ENCODE measurements at places on chromosomes 2 and 18. TPM values are rescaled to one million over a fixed set of nuclear protein-coding genes. Genes with fewer than 3 reads are reported as not detected.

DNA sequence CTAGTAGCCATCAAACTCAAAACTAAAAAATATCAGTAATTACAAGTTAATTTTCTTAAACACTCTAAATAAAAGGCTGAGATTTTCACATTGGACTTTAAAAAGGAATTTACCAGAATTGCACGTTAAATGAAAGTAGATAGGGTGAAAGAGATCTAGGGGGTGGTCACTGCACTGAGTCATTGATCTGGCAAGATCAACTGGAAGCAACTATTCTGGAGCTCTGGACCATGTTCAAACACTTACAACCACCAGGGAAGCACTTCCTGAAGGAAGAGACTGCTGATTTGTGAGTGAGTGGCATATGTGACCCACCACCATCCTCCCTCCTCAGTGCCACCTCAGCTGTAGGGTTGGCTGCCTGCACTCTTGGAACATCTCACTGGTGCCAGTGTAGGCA, 111.8 kb downstream of the UGGT1 start:
- no peak for DNase-seq

DNA sequence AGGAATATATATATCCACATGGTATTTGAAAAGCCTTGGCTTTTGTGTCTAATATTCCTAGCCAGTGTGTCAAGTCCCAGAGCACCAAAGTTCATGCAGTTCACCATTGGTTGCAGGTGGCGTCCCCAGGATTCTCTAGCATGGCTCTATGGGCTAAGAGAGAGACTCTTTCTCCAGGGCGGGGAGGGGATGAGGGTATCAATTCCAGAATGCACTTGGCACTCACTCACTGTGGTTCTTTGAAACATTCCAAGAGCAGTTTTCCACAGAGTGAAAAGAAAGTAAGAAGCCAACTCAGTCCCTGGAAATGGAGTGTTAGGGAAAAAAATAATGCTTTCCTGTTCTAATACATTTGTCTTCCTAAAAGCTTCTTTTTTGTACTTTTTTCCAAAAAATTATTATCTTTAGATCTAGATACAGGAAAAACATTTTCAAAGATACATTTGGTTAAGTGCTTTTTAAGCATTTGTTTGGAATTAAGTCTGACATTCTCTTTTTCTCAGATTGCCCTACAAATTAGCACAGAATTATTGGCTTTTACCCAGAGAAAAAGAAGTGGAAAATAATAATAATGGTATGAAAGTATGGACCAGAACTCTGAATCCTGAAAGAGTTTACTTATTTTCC, 239.9 kb downstream of the PAX3 start:
- no peak for DNase-seq

GRCh38 chr18:46554406-46555080, 102.5 kb downstream of the LOXHD1 start:
- no peak for DNase-seq

GRCh38 chr2:177714704-177715103, 322.1 kb downstream of the AGPS start:
- no peak for DNase-seq

GRCh38 chr18:79416022-79416676, 20.4 kb downstream of the NFATC1 start:
- DNase-seq, result no peak

- DNase-seq, result no peak
Measured at GRCh38 chr2:102707796-102708695, 53.8 kb upstream of the TMEM182 start.

DNA sequence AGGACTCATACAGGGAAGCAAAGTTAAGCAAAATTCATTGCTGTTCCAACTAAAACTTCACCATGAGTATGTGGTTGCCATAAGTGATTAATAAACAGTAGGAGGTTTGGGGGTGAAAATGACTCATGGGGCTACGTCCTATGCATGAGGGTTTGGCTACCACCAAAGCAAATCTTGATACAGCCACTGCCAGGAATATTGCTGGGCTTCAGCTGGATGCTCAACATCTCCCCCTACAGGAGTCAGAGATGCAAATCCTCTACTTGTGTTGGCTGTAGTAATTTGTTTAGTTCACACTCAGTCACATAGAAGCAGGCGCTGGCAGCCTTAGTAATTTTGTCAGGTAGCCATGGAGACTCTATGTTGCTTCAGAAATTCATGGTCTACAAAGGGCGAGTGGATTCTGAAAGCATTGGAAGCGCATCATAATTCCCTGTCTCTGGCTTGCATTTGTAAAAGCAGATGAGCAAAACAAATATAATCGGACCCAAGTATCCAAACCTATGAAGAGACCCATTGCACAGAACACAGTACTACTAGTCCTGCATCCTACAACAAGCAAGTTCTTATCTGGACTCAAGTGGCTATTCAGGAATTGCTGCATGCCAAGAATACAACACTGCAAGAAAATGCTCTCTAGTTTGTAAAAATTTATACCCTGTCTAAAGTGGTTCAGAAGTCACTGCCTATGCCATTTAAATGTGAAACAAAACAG, 76.0 kb downstream of the CD28 start:
- peak; percentile 78 for DNase-seq

DNA sequence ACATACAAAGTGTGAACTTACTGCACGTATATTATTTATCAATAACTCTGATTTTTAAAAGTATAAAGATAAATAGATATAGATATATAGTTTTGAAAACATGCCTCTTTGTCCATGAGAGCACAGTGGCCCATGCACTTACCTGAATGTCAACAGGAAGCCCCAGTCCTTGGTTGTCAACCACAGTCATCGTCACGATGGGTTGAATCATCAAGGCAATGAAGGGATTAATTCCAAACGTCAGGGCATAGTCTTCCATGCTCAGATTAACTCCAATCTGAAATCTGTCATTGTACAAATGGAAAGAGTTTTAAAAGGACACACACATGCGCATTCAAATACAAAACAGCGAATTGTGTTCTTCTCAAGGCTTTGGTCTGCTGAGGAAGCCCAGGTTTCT, 15.5 kb downstream of the SCYGR4 start:
- DNase-seq, result no peak

DNA sequence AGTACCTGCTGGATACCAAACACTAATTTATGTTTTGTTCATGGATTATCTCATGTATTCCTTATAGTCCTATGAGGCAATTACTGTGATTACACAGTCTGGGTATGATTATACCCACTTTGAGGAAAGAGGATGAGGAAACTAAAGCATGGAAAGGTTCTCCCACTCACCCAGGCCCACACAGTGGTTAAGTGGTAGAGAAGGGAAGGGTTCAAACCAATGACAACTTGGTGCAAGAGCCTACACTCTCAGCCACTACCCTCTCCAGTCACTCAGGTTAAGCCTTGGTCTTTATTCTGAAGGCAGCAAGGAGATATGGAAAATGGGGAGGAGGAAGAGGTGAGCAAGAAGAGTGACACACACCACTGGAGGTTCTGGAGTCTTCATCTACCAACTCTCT, 64.5 kb upstream of the PPP1CB start:
- no peak for DNase-seq

- DNase-seq, result peak; percentile 63
Measured at GRCh38 chr2:60295636-60295962, 257.9 kb downstream of the BCL11A start.

DNA sequence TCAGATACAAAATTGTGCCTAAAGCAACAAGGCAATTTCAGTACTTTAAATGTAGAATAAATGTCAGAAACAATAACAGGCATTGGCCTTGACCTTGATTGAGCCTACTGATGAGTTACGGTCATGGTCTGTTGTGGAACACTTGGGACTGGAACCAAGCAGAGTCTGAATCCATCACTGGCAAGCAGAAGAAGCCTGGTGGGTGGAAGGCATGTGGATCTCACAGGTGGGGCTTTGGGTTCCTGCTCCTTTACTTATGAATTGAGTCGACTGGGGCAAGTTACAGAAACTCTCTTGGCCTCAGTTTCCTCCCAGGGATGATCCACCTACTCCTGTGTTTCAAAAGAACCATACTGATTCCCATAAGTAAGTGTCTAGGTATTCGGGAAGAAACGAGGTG, 102.3 kb downstream of the KCNF1 start:
- no peak for DNase-seq

DNA sequence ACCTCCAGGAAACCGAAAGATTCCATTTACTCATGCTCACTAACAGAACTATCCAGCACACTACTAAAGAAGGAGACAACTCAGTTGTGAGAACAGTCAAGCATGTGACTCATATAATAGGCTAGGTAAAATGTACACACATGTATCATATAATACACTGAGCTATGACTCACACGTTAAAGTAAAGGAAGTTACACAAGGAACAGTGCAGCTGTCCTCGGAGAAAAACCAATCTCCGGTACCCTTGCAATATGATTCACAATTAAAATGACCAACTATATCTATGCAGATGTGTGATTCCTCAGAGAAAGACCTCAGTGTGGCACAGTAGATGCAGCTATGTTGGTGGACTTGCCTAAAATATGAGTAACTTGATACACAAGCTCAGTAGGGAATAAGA, 76.5 kb downstream of the STRN start:
- DNase-seq, result no peak

Gene SLC35F5
- 37.3 TPM for total RNA-seq

Gene ALPI
- not detected for total RNA-seq

Gene PTPRM
- 14.4 TPM for total RNA-seq

Gene ABCG5
- total RNA-seq, result not detected

Gene AQP12A
- not detected for total RNA-seq

Data from H7 (cell line).